ENCODE measurements at places on chromosomes 3 and 15.

DNA sequence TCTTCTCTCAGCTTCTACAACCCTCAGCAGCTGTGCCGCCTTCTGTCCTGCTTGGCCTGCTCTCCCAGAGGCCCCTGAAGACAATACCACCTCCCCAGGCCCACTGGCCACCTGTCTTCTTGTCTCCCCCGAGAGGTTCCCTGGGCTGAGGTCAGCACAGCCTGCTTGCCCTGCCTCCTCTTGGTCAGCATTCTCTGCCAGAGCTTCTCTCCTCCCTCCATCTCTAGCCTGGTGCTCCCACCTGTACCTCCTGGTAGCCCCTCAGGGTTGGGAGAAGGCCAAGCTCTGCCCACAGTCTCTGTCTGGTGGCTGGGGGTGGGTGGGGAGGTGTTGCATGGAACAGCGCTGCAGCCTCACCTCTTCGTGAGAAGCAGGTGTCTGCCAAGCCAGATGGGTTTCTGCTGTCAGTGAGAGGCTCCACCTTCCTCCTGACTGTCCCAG lies 5.6 kb upstream of the ISLR start:
- no peak for DNase-seq

- DNase-seq = no peak
These were observed 878.0 kb downstream of the PDCD6IP start for GRCh38 chr3:34676436-34676835.

- DNase-seq = no peak
These were observed 20.1 kb downstream of the TMEM108 start for GRCh38 chr3:133058243-133058642.

GRCh38 chr15:100021653-100022052 lies 288.4 kb upstream of the LYSMD4 start:
- DNase-seq = no peak

DNA sequence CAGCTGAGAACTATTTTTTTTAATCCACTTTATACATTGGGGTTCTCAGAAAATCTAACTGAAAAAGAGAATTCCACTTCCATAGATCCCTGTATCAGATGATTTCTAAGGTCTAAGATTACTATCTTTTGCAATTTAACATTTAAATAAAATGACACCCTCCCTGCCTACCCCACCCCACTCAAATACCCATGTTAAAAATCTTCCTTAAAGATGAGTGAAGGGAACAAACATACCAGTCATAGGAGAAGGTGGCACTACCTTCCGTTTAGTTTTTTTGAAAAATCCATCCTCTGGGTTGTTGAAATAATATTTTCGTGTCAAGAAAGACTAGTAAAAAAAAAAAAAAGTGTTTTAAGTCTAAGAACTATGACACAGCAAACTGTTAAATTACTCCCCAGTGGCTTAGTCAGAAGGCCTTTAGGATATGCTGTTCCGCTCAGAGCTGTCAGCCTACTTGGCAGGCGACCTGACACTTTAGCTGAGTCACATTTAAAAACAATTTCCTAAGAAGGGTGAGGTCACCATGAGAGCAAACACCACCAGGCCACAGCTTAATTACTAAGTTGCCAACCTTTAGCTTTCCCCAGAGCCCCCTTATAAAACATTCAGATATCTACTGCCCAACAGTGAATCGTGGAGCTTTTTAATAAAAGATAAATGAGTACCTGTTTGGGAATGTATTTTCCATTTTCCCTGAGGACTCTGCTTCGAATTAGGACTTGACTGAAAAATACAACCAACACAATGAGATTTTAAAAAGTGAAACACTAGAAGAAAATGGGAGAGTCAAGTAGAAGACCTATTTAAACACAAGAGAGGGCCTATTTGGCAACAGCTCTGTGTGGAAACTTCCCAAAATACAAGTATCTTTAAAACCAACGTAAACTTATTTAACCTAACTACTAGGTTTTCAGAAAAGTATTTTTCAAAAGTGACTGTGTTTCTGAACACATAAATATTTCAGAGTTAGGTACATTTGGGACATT lies 9.6 kb downstream of the EMC3 start:
- peak; percentile 44 for DNase-seq

DNA sequence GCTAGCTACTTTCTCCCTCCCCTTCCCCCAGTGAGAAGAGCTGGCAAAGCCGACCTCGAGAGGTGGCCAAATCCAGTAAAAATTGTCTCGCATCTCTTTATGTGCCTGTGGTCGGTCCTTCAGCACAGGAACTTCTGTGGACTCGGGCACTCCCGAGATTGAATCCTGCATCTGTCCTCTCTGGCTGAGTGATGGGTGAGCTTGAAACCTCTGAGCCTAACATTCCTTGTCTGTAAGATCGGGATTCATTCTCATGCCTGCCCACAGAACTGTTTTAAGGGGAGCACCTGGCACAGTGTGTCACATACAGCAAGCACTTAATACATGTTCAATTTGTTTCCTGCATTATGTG lies 11.3 kb downstream of the CX3CR1 start:
- DNase-seq = no peak
